AG20443 (cell line): ENCODE measurements at places on chromosomes 7 and 10.

- no peak for DNase-seq
Observed at GRCh38 chr10:72077275-72077990, 10.9 kb downstream of the SPOCK2 start.

DNA sequence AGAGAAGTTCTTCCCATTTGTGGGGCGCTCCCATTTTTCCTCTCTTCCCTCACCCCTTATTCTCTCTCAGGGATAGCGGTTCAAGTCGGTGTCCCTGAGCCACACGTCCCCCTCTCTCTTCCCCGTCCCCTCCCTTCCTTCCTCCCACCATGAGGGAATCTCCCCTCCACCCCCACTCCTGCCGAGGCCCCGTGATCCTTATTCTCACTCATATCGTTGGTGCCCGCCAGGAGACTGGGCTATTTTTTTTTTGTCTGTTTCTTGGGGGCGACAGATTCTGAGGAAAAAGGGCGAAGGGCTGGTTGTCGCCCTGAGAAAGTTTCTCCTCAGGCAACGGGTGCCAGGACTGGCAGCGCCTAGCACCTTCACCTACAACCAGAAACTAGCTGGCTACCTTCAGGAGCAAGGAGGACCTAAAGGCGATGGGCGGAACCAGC lies 723 bp downstream of the ZCWPW1 start:
- DNase-seq: no peak

- DNase-seq: no peak
Observed at GRCh38 chr10:130339911-130340310, 203.7 kb downstream of the GLRX3 start.

DNA sequence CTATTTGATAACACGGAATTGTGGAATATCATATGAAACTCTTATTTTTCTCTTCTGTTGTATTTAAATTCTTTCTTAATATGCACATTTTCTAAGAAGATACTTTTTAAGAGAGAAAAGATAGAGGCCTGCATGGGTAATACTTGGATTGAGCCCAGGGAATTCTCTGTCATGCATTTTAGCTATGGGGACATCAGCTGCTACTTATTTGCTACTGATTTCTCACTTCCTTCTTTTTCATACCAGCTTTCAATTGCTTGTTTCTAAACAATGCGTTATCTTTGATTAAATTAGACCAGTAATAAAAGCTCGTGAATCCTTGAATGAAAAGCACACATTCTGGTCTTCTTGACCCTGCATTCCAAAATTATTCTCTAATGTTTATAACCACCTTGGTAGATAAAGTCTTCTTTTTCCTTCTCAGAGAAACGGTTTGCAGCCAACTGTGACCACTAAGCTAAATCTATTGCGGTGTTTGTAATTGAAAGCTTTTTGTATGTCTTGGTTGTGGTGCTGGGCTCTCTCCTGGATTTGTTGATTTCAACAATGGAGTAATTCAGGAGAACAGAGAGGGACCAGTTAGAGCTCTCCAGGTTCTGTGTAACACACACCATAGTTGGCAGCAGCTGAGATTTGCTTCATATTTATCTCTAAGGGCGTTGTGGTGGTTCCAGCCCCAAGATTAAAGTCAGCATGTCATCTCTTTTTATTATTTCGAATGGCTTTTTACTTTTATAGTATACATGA lies 139.3 kb downstream of the PPP1R9A start:
- no peak for DNase-seq

- no peak for DNase-seq
Observed at GRCh38 chr7:68485253-68485917, 1112.9 kb upstream of the AUTS2 start.

DNA sequence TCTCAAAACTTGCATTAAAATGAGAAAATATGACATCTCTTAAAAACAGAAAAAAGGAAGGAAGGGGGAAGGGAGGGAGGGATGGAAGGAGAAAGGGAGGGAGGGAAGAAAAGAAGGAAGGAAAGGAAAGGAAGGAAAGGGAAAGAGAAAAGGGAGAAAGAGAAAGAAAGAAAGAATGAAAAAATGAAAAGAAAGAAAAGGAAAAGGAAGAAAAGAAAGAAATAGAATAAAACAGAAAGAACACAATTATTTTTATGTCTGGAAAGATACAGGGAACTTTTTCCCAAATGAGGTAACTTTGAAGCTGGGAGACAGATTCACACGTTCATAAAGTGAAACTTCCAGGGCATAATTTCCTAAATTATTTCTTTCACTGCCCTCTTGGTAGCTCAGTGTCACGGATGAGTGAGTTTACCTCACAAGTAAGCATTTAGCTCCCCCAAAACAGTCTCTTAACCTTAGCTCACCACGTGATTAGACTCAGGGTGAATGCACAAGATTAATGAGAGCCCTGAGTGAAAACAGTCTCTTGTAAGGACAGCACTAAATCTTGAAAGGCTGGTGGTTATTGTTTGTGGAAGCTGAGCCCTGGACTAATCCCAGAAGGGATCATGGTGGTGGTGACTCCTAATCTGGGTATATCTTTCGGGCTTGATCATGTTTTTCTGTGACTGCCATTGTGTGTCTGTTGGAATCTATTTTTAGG lies 74.1 kb upstream of the HDAC9 start:
- no peak for DNase-seq

GRCh38 chr10:111384556-111384955 lies 307.7 kb downstream of the ADRA2A start:
- DNase-seq: peak; percentile 58

- DNase-seq: no peak
Observed at GRCh38 chr10:13907570-13907969, 320.8 kb downstream of the PRPF18 start.

DNA sequence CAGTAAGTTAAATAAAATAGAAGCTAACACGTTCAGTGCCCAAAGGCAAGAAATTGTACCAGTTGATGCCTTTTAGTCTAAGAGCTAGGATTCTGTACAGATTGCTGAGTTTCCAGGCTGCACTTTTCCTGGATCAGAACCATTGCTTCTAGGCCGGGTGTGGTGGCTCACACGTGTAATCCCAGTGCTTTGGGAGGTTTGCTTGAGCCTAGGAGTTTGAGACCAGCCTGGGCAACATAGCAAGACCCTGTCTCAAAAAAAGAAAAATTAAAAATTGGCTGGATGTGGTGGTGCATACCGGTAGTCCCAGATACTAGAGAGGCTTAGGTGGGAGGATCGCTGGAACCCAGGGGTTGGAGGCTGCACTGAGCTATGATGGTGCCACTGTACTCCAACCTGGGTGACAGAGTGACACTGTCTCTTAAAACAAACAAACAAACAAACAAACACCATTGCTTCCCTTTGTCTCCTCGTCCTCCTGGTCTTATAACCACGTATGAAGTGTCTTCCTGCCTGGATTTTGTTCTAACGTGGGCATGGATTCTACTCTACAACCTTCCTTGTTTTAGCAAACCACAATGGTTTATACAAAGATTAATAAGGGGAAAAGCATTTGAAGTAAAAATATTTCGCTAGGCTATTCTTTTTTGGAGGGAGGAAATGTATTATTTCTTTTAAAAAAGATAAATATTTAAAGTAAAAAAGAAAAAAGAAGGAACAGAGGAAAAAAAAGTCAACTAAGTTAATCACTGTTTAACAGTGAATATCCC lies 9.7 kb upstream of the CCNY start:
- DNase-seq: no peak

- DNase-seq: peak; percentile 90
Observed at GRCh38 chr7:1197997-1198625, 34.6 kb upstream of the UNCX start.

DNA sequence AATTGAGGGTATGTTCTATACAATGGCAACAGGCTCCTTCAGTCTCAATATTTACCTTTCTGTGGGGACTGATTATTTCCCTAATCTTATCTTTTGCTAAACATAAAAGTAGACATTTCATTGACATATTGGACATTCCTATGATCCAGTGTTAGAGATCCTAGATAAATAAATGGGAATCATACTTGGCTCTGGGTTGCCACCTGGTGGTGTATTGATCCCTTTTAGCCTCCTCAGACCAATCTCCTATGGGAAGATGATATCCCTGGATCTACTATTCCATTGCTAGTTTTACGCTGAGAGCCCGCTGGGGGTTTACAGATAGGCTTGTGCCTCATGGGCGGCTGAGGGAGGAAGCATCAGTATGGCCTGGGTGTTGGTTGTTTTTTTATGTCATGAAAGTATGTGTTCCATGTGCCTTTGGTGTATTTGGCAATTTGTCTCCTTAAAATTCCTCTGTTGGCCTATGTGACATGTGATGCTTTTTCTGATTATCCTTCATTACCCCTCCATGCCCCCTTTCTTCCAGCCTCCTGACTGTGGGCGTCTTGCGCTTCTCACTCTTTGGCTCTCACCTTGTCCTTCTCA lies 18.8 kb downstream of the CELF2 start:
- peak; percentile 65 for DNase-seq

- DNase-seq: no peak
Observed at GRCh38 chr10:1191752-1192151, 135.6 kb downstream of the WDR37 start.

GRCh38 chr7:3073763-3074458 lies 30.2 kb upstream of the CARD11 start:
- no peak for DNase-seq

DNA sequence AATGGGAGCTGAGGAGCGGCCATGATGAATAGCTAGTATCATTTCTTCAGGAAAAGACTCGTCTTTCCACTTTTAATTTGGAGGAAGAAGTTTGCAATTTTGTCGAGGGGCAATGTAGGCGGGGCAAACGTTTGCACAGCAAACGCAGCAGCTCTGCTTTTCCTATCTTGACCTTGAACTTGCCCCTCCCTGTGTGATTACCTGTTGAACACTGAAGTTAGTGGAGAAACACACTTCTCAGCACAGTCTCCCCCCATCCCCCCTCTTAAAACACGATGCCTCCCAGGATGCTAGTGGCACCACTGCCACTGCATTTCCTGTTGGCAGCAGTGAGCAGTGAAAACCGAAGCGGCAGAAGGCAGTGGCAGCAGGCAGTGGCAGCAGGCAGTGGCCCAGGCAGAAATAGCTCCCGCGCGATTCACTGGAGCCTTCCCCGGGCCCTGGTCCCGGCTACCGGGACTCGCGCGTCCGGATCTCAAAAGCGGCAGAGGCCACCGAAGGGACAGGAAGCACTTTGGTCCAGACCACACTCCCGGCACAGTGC lies at the start of gene EPDR1:
TSS of gene EPDR1 (plus strand) at position 336 of the 544 bp plus-strand sequence. CDS start 300 bp downstream, outside the sequence.
- no peak for DNase-seq

- no peak for DNase-seq
Observed at GRCh38 chr7:129657363-129657762, 45.8 kb downstream of the NRF1 start.

- peak; percentile 40 for DNase-seq
Observed at GRCh38 chr7:111362506-111363054, 199.7 kb downstream of the IMMP2L start.

GRCh38 chr7:135562720-135563119 lies 5.0 kb downstream of the NUP205 start:
- no peak for DNase-seq

DNA sequence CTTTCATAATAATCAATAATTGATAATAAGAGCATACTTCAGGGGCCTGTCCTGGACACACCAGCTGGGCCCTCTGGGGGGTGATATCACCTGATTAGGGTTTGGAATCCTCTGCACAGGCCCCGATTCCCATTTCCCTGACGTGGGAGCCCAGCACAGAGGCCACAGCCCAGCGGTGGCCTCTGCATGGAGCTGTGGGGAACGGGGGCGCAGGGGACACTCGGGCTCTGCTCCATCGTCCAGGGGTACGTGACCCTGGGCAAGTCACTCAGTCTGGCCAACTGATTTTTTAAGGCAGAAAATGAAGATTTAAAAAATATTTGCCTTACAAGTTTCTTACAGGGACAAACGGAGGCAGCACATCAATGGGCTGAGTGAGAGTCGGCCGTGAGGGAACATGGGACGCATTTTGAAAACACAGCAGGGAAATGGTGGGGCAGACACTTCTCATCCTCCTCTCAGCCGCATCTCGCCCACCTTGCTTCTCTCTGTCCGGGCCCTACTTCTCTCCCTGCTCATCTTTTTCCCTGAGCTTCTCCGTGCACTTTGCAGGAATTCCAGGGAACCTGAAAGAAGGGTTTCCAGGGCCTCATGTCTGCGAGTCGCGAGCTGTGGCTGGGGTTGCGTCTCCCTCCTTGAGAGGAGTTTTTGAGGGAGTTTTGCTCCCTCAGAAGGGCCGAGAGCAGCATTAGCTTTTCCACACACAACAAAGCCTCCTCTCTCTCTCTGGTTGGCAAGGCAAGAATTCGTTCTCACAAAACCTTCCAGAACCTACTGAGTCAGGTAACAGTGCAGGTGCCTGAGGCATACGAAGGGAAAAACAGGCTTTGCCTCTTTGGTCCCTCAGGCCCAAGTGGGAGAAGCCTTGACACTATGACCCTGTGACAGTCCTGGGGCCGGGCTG lies 312.0 kb downstream of the WDR37 start:
- no peak for DNase-seq

DNA sequence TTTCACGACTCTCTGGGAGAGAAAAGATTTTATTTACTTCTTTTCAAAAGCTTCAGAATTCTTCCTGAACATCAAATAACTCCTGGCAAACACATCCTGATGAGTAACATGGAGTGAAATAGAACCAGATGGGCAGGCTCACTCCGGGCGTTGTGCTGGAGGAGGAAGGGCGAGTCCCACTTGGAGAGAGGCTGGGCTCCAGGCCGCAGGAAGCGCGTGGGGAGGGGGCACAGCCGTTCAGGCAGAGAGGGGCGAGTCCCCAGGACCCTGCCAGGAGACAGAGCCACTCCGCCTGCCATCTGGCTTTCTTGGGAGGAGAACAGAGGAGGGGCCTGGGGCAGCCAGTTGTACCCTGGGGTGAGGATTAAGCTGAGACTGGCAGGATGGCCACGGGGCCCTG lies 265.9 kb upstream of the ZMIZ1 start:
- peak; percentile 84 for DNase-seq

DNA sequence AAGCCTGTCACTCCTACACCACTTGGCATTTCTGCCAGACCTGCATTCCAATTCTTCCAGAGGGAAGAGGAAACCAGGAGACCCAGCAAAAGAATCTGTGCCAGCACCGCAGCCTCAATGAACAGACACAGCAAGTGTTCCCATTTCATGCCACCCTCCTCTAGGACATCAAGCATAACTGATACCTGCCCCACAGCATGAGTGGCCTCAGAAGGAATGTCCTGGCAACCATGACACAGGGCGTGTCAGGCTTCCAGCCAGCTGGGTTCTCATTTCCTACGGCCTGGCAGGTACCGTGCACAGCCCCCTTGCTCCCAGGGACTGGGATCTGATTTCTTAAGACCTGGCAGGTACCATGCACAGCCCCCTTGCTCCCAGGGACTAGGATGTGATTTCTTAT lies 7.8 kb downstream of the MAD1L1 start:
- no peak for DNase-seq

DNA sequence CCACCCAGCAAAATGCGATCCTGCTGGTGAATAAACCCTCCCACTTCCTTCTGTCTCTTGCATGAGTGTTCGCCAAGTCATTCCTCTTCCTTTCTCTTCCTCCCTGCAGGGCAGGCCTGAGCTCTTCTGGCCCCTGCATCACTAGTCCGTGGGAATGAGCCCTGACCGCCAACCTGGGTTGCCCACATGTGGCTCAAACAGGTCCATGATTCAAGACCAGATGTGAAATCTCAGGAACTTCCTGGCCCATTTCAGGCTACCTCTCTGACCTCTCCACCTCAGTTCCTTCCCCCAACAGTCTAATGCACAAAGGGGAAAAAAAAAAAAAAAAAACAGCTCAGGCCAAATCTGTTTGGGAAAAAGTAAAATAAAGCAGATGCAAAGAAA lies 5.4 kb upstream of the YWHAG start:
- peak; percentile 60 for DNase-seq
